Fibroblast of skin of right quadriceps (primary cell): ENCODE measurements at places on chromosomes 2 and 18.

DNA sequence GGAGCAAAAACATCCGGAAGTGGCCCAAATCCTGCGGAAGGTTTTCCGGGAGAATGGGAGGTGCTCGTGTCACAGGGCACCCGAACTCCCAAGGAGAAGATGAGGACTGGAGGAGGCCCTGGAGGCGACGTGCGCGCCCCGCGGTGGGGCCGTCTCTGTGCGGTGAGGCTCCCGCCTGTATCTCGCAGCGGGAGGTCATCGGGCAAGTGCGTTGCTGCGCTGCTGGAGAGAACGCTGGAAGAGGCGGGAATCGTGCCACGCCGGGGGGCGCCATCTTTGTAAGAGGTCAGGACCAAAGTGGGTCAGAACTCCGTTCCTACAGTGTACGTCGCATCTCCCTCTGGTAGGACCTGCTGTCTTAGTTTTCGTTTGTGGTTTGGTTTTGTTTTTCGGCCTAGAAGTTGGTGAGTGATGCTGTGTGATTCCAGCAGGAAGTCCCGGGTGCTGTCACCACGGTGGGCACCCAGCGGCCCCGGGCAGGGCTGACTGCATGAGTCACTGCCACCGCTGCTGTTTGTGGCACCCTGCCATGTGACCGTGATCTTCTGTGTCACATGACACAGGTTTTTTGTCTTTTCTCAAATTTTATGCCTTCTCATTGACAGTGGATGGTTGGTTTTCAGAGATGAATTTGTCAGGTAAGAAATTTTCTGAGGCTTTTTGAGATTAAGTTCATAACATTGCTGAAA lies 21.5 kb upstream of the ATP9B start:
- no peak for DNase-seq

DNA sequence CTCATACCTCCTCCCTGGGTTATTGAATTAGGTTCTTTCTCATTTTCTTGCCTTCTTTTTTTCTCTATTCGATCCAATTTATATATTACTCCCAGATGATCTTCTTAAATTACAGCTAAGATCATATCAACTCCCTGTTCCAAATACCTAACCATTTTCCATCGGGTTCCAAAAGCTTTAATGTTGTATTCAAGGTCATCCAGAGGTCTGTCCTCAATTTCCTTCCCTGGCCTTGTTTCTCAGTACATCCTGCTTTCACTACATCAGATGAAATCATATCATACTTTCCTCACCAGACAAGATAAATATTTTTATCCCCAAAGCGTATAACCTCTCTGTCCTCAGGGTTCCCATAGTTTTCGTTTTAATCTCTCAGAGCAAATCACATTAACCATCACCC lies 36.3 kb upstream of the GREB1L start:
- DNase-seq, result no peak

DNA sequence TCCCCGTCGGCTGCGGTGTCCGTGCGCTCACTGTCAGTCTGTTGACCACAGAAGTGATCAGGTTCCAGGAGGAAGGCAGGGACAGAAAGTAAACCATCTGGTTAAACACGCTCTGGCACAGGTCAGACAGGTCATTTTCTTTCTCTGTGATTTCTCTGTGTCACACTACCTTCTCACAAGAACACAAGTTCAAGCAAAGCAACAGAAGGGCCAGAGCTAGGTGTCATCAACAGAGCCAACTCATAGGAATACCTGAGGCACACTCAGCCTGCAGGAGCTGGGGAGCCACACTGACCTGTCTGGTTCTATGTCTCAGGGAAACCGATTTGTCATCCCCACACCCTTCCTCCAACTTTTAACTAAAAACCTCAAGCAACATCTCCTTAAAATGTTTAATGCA lies 115.1 kb upstream of the ZBTB14 start:
- DNase-seq, result no peak

DNA sequence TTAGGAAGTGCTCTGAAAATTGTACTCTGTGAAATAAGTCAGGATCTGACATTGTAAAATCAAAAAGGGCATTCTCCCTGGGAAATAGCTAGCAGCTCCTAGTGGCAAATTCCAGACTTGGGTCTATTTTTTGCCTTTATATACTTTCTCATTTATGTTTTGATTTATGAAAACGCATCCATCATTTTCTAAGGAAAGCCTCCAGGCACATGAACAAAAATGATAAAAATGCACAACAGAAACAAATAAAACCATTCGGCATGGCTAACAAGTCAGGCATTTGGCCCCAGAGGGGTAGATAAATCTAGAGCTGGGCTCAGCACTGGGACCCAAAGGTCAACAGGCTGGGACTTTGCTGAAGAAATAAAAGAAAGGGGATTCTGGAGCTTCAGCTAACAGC lies 167.0 kb downstream of the BCL11A start:
- DNase-seq, result peak; percentile 7

GRCh38 chr2:78011251-78011650 lies 489.1 kb upstream of the LRRTM4 start:
- DNase-seq, result no peak

DNA sequence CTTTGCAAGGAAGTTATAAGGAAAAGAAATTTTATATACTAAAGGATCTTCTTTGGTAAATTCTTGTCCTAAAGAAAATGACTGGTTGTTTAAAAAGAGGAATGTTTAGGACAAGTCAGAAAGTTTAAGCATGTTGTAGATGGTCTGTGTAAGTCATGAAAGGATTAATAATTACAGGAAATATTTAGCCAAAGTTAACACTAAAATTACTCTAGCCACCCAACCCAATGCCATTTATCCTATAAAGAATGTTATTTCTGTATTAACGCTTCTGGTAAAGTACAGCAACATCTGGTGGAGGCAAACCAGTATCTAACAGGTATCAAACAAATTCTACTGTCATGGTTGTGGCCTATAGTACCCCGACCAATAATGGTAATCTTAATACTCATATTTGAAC lies 546.9 kb upstream of the PKDCC start:
- DNase-seq, result no peak

GRCh38 chr2:36781907-36782720 lies 85.6 kb downstream of the VIT start:
- no peak for DNase-seq

- no peak for DNase-seq
These were observed 571 bp downstream of the EEF1B2 start for GRCh38 chr2:206160125-206160806.

GRCh38 chr2:85503168-85503850 lies 35.7 kb upstream of the MAT2A start:
- DNase-seq, result no peak

DNA sequence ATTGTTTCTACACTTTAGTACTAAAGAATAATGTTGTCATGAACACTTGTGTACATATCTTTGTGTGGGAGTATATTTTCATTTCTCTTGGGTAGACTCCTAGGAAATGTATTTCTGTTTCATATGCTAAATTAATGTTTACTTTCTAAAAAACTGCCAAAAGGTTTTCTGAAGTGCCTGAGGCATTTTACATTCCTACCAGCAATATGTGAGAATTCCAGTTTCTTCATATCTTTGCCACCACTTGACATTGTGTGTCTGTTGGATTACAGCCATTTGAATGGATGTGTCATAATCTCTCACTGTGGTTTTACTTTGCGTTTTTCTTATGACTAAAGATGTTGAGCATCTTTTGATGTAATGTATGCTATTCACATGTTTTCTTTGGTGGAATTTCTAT lies 428.2 kb upstream of the KCNH7 start:
- DNase-seq, result peak; percentile 95

GRCh38 chr2:121258051-121258450 lies 27.0 kb downstream of the TFCP2L1 start:
- no peak for DNase-seq

DNA sequence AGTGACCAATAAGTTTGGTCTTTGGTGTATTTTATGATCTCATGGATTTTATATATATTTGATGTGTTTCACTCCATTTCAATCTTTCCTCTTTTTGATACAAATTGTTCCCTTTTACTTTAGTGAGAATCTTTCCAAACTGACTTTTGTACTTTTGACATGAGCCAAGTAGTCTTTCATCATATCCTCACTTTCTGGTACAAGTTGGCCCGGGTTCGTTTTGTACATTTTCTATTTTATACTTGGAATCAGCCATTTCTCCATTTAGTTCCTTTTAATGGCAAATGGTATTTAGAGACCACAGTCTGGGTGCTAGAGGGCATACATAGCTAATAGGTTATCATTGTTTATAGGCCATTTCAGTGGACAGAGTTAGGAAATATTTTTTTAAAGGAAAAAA lies 147.9 kb upstream of the MYO3B start:
- DNase-seq, result no peak

DNA sequence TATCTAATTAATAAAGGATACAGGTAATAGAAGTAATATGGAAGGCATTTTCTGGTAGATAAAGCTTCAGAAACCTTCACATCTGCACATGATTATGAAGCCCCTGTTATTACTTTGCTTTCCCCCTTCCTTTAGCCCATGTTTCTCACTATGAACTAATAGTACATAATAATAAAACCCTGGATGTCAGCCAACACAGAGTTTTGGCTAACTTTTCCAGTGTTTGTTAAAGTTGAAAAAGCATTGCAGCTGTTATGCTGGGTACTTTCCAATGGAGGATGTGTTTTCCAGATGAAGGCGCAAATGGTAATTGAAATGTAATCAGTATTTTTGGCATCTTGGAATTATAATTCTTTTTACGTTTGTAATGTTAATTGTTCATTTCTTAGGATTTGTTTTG lies 43.5 kb downstream of the SPTBN1 start:
- DNase-seq, result peak; percentile 53

DNA sequence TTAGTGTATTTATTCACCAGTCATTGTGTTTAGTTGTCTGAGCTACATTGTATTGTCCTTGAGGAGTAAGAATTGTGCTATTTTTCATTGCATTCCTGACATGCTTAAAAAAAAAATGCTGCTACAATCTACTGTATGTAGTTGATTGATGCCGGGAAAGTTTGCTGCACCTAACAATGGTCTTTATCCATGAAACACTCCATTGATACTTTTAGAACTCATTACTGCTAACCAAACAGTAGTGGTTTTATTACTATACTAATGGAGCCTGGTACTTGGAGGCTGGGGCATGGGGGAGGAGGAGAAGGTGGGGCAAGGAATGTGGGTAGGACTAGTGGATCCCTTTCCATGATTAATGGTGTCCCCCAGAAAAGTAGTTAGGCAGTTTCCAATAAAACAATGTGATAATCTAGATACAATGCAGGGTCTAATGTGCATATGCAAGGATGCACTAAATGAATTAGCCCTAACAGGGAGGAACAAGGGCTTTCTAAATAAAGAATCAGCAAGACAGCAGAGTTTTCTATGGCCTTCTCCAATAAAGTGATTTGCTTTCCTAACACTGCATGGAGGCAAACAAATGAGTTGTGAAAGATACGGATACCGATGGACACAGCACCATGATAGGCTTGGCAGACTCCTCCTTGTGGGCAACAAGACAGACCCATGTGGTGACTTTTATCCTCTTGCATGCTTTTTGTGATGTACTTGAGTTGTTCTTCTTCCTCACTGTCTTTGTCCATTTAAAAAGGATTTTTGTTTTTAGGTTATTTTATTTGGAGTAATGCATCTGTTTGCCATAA lies 78.5 kb downstream of the FMNL2 start:
- DNase-seq, result no peak

DNA sequence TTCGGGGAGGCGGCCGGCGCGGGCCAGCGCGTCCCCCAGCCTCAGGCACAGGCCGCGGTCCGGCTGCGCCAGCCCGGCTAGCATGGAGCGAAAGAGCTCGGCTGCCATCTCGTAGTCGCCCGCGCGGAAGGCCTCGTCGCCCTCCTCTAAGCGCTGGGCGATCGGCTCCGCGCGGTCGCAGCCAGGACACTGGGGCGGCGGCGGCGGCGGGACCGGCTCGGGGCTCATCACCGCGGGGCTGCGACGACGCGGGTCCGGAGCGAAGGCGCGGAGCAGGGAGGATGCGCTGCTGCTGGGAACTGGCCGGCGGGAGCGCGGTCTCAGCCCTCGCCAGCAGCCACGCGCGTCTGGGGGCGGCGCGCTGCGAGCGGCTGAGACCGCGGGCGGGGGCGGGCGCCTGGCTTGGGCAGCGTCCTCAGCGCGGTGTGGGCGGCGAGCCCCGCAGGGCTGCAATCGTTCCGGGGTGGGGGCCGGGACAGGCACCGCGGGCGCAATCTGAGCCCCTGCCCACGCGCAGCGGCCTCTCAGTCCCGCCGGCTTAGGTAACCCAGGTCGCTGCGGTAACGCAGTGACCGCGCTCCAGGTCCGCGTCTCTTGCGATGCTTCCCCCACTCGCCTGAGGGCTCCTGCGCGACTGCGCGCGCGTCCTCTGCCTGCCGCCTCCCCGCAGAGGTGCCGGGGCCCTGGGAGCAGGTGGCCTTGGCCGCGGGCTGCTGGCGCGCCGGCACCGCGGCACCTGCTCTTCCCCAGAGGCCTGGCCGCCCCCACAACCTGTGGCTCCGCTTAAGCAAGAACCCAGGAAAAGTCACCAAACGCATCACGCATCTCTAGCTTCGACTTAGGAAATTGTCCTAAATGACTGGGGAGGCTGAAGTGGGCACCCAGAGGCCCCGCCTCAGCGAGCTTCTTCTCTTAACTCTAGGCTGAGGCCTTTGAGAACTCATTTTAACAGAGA lies at the start of gene LONRF2:
Gene LONRF2, minus strand, starts transcription at position 636 of the 955 bp plus-strand sequence. Its CDS starts 408 bp downstream, at position 228.
- no peak for DNase-seq

DNA sequence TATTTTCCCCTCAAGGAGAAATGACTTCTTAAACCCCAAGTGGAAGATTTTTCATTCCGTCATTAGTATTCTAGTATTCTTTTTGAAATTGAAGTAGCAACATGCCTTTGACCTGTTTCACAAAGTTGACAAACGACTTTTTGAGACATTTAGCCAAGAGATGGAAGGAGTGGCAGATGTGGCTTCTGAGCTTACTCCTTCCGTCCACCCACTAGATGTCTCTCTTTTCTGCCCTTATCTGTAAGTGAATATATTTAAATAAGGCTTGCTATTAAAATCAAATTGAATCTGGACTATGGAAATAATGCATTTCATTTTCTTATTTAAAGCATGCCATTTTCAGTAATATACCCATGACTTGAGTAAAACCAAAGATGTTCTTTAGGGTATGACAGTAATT lies 74.1 kb downstream of the ACTR3 start:
- no peak for DNase-seq

DNA sequence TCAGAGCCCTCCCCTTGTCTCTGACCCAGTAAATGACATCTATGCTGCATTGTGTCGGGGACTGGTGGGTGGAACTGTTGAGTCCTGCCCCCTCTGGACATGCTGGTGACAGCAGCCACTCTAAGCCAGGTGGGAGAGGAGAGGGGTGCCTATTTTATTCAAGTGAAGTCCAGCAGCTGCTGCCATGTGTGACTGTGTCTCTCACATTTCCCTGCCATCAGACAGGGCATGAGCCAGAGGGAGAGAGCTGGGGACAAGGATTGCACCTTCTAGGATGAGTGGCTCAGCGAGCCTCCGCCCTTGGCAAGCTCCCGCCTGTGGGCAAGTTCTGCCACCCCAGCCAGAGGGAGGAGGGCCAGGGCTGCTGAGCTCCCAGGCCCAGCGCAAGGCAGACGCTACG lies 13.7 kb downstream of the NGEF start:
- DNase-seq, result no peak

- DNase-seq, result no peak
These were observed 662 bp downstream of the ACVR2A start for GRCh38 chr2:147845411-147845971.

GRCh38 chr2:226772389-226773179 lies 27.0 kb downstream of the IRS1 start:
- DNase-seq, result no peak
